ENCODE measurements at places on chromosomes 5 and 9.
A peak's percentile ranks its signal among the peaks of the same experiment; 100 is the strongest.

GRCh38 chr5:143605403-143606005, 202.0 kb upstream of the NR3C1 start:
- no peaks in the 10 kb centered on the region for H3K27me3 ChIP-seq
- H3K4me1 ChIP-seq = peaks cover 18% of the 10 kb centered on the region
- H3K36me3 ChIP-seq = peaks cover 2% of the 10 kb centered on the region
- peak overlapping the region; percentile 12 for H3K27ac ChIP-seq
- peak overlapping the region; percentile 10 for H3K4me3 ChIP-seq

DNA sequence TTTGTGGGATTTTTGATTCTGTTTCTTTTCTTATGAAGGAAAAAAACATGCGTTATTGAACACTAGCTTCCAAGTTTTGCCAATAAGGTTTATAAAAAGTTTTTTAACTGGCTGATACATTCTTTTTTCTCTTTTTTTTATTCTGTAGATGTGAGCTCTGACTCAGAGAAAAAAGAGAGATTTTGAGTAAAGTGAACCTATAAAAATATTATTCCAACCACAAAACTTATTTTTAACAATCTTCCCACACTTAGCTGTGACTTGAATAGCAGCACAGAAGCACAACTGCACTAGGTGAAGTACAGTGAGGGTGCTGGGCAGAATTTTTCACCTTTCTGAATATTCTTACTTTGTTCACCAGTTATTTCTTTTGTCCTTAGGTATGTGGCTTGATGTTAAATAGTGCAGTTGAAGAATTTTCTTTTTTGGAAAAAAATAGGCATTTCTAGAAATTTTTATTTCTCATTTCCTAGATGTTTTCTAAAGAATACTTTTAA, 41.6 kb downstream of the CHSY3 start:
- DNase-seq = no peak
- no peaks in the 10 kb centered on the region for H3K4me1 ChIP-seq
- no peak overlapping the region for H3K4me3 ChIP-seq
- no peaks in the 10 kb centered on the region for H3K27me3 ChIP-seq
- H3K27ac ChIP-seq = no peak overlapping the region

GRCh38 chr5:94667937-94668336, 49.5 kb downstream of the SLF1 start:
- no peak overlapping the region for H3K27ac ChIP-seq
- no peaks in the 10 kb centered on the region for H3K27me3 ChIP-seq
- H3K36me3 ChIP-seq = peaks cover 11% of the 10 kb centered on the region
- H3K4me1 ChIP-seq = peaks cover 4% of the 10 kb centered on the region
- DNase-seq = no peak

DNA sequence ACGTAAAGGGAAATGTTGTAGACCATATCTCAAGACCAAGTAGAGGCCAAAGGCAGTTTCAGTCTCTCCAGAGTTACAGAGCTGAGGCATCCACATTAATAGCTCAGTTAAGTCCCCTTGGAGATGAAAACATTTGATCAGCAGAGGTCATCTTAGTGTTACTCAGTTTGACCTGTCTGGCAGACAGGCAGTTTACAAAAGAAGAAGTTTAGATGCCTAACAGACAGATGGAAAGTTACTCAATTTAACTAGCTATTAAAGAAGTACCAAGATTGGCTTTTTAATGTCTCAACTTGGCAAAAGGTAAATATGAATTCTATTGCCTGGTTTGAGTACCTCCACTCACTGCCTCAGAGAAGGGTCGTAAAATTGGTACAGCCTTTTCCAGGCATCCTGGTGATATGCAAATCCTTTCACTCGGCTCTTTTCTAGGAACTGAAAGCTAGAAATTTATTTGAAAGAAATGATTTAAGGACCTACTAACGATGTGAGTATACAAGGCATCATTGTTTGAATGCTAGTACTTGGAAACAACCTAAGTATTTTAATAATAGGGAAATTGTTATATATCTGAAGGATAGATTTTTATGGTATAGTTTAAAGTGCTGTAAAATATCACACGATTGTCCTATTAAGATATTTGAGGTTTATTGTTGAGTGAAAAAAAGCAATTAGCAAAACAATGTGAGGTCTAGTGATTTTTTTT, 14.8 kb downstream of the ACO1 start:
- H3K4me1 ChIP-seq = peaks cover 4% of the 10 kb centered on the region
- H3K36me3 ChIP-seq = no peaks in the 10 kb centered on the region
- no peak for DNase-seq
- H3K27ac ChIP-seq = no peak overlapping the region
- H3K27me3 ChIP-seq = no peaks in the 10 kb centered on the region
- H3K4me3 ChIP-seq = no peak overlapping the region

GRCh38 chr5:133512896-133513295, 99.4 kb downstream of the FSTL4 start:
- H3K27ac ChIP-seq = no peak overlapping the region
- no peak for DNase-seq
- peaks cover 5% of the 10 kb centered on the region for H3K36me3 ChIP-seq
- no peak overlapping the region for H3K4me3 ChIP-seq
- H3K4me1 ChIP-seq = peaks cover 6% of the 10 kb centered on the region

GRCh38 chr5:159547466-159548195, 217.3 kb upstream of the IL12B start:
- H3K4me1 ChIP-seq = no peaks in the 10 kb centered on the region
- no peaks in the 10 kb centered on the region for H3K27me3 ChIP-seq
- no peaks in the 10 kb centered on the region for H3K36me3 ChIP-seq
- no peak overlapping the region for H3K4me3 ChIP-seq

DNA sequence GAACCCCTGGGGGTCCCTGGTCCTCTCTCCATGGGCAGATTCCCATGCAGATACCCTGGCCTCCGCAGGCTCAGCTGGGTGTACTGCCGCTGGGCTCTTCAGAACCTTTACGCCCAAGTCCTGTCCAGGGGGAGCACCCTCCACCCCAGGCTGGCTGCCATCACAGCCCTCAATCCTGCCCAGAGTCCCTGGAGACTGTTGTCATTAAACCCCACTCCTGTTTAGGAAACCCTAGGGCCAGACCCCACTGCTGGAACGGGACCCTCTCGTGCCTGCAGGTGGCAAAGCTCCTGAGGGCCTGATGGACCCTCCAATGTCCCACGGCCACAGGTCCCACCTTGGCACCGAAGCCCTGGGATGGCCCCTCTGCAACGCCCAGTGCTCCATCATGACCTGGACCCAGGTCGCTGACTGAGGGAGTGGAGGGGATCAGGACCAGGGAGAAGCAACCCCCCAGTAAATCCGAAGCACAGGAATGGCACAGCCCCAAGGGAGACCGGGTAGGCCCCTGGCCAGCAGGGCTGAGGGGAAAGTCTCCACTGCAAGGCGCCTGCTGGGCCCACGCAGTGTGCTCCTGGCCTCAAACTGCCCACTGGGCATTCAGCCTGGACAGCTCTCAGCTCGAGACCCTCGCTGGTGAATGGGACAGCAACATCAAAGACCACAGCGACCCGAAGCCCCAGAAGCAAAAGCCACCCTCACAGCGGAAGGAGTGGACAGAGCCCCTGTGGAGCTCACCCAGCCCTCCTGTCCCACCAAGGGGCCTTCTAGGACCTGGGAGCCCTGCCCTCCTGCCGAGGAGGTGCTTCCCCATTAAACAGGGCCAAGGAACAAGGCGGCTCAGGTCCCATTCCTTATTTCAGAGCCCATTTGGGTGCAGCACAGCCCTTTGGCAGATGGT, 8.3 kb downstream of the ZDHHC11B start:
- no peak overlapping the region for H3K4me3 ChIP-seq
- H3K36me3 ChIP-seq = peaks cover 2% of the 10 kb centered on the region
- DNase-seq = no peak
- no peaks in the 10 kb centered on the region for H3K27me3 ChIP-seq
- H3K27ac ChIP-seq = no peak overlapping the region

- H3K27ac ChIP-seq = no peak overlapping the region
- H3K4me1 ChIP-seq = no peaks in the 10 kb centered on the region
- H3K27me3 ChIP-seq = no peaks in the 10 kb centered on the region
- no peak overlapping the region for H3K4me3 ChIP-seq
- DNase-seq = no peak
Measured at GRCh38 chr5:112025757-112026156, 268.8 kb upstream of the NREP start.

- H3K4me3 ChIP-seq = no peak overlapping the region
- H3K27me3 ChIP-seq = peaks cover 17% of the 10 kb centered on the region
- no peak for DNase-seq
- H3K27ac ChIP-seq = no peak overlapping the region
- peaks cover 15% of the 10 kb centered on the region for H3K4me1 ChIP-seq
Measured at GRCh38 chr5:142316051-142316450, 8.8 kb downstream of the SPRY4 start.

GRCh38 chr9:113387560-113388230, 10.9 kb upstream of the HDHD3 start:
- peaks cover 8% of the 10 kb centered on the region for H3K36me3 ChIP-seq
- no peak overlapping the region for H3K4me3 ChIP-seq
- H3K27me3 ChIP-seq = no peaks in the 10 kb centered on the region
- no peaks in the 10 kb centered on the region for H3K4me1 ChIP-seq
- no peak for DNase-seq

GRCh38 chr9:130340011-130340410, 74.5 kb downstream of the HMCN2 start:
- no peak overlapping the region for H3K4me3 ChIP-seq
- no peaks in the 10 kb centered on the region for H3K4me1 ChIP-seq
- H3K27ac ChIP-seq = no peak overlapping the region
- no peak for DNase-seq

DNA sequence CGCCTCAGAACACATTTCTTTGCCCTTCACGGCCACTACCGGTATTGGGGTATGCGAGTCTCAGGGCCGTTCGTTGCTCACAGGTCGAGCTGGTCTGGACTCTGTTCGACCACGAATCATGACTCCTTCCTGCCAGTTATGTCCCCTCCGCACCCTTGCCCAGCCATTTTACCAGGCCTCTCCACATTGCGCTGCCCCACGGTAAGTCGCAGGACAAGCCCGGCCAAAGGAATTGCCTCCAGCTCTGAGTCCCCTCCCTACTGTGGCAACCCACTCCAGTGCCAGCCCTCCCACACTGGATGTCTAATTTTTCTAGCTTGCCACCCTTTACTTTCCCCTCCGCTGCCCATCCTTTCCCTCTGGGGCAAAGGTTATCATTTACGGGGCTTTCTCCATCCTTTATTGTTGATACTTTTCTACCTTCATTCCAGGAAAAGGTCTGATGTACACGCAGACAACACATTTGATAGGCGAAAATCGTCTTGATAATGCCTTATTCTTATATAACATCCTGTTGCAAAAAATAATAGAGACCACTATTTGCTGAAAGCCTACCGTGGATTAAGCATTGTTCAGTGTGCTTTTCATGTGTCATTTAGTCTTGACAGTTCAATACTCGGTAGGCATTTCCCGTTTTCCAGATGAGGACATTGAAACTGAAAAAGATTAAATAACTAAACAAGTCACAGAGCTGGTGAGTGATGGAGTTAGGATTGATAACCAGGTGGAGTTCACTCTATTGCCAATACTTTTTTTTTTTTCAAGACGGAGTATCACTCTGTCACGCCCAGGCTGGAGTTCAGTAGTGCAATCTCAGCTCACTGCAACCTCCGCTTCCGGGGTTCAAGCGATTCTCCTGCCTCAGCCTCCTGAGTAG, 958 bp upstream of the HSPA5 start:
- DNase-seq = peak; percentile 36
- peaks cover 25% of the 10 kb centered on the region for H3K4me1 ChIP-seq
- H3K4me3 ChIP-seq = peak overlapping the region; percentile 94
- H3K36me3 ChIP-seq = peaks cover 13% of the 10 kb centered on the region
- peak overlapping the region; percentile 98 for H3K27ac ChIP-seq
- H3K27me3 ChIP-seq = no peaks in the 10 kb centered on the region

- H3K36me3 ChIP-seq = peaks cover 5% of the 10 kb centered on the region
- DNase-seq = no peak
- H3K27ac ChIP-seq = no peak overlapping the region
- H3K4me1 ChIP-seq = peaks cover 4% of the 10 kb centered on the region
Measured at GRCh38 chr9:121021301-121021700, 28.8 kb downstream of the C5 start.

DNA sequence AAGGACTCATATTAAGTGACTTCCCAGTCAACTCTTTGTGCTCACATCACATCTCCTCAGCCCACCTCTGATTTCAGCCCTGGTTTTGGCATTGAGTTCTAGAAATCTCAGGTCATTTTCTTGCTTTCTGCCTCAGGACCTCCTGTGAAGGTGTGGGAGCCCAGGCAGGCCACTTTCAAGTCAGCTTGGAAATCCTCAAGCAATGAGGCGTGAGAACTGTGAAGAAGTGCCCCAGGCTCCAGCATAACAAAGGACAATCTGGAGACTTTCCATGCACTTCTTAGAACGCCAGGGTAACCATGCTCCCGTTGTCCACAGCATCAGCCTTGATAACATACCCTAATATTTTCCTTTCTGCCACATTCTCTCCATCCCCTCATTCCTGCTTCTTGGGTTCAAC, 131.2 kb upstream of the MAP3K1 start:
- H3K36me3 ChIP-seq = peaks cover 3% of the 10 kb centered on the region
- H3K4me1 ChIP-seq = peaks cover 53% of the 10 kb centered on the region
- DNase-seq = no peak
- peak overlapping the region; percentile 97 for H3K27ac ChIP-seq
- no peak overlapping the region for H3K4me3 ChIP-seq

- no peak overlapping the region for H3K4me3 ChIP-seq
- DNase-seq = no peak
- no peak overlapping the region for H3K27ac ChIP-seq
- H3K4me1 ChIP-seq = no peaks in the 10 kb centered on the region
- H3K27me3 ChIP-seq = no peaks in the 10 kb centered on the region
- H3K36me3 ChIP-seq = no peaks in the 10 kb centered on the region
Measured at GRCh38 chr9:70924380-70924779, 197.0 kb downstream of the TRPM3 start.

- H3K27me3 ChIP-seq = peaks cover 22% of the 10 kb centered on the region
- no peak for DNase-seq
- H3K27ac ChIP-seq = no peak overlapping the region
- no peak overlapping the region for H3K4me3 ChIP-seq
- no peaks in the 10 kb centered on the region for H3K36me3 ChIP-seq
Measured at GRCh38 chr9:561427-561826, 280.1 kb upstream of the DMRT1 start.

- no peaks in the 10 kb centered on the region for H3K27me3 ChIP-seq
- H3K36me3 ChIP-seq = peaks cover 9% of the 10 kb centered on the region
- peak overlapping the region; percentile 92 for H3K4me3 ChIP-seq
- H3K4me1 ChIP-seq = peaks cover 30% of the 10 kb centered on the region
- no peak for DNase-seq
Measured at GRCh38 chr5:131514316-131515283, 120.4 kb downstream of the RAPGEF6 start.

DNA sequence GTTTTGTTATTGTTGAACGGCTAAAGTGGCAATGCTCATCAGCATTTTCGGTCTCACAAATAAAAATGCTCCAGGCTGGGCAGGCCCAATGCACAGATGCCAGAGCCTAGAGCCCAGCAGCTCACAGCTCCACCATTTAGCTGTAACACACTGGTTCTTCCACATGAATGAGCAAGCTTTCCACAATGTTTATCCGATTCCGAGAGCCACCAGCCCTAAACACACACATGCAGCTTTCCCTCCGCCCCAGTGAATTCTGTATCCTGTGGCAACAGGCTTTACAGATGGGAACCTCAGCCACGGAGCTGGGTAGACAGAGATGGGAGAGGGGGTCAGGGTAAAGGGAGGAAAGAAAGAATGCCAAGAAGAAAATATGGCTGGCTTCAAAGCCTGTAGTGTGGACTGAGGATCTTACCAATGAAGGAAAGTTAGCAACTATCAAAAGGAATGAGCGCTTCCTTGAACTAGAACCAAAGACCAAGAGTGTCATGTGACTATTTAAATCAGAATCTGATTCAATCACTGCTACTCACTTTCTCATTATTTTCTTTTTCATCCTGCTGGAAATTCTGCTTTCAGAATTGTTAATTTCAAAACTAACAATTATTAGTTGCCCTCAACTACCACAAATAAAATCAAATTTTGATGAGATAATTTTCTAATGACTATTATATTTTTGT, 77.1 kb downstream of the MRPS27 start:
- no peak for DNase-seq
- peaks cover 16% of the 10 kb centered on the region for H3K4me1 ChIP-seq
- H3K4me3 ChIP-seq = no peak overlapping the region
- H3K27me3 ChIP-seq = no peaks in the 10 kb centered on the region
